GOT3 (cell line): ENCODE measurements at places on chromosomes 1 and 21.

GRCh38 chr1:222394224-222394623 lies 153.7 kb downstream of the HHIPL2 start:
- DNase-seq = no peak

DNA sequence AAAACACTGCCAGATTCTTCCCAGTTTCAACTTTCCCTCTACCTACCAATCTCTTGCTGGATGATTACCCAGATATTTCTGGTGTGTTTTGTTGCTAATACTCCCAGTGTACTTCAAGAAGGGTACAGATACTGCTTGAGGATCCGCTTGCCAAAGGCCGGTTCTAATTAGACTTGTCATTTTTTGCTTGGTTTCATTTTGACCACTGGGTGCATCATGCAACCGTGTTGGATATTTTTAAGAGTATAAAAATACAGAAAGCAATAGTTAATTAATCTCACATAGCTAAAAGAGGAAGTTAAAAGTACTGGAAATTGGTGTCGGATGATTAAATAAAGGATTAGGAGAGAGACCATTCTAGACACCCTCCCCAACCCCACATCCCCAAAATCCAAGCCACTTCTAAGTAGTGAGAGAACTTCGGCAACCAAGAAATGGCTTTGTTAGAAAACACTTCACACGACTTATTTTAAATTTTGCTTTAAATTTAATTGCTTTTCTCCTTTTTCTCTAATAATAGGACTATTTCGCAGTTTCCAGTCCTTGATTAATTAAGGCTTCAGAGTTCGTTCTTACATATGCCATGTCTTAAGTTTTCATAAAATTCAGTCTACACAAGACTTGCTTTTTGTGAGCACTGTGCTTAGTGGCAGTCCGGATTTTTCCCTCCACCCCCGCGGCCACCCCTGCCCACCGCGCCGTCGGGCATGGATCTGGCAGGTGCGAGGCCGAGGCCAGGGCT lies 2.5 kb upstream of the CDKN2C start:
- no peak for DNase-seq

GRCh38 chr1:59574085-59574484 lies 240.7 kb upstream of the HOOK1 start:
- no peak for DNase-seq

DNA sequence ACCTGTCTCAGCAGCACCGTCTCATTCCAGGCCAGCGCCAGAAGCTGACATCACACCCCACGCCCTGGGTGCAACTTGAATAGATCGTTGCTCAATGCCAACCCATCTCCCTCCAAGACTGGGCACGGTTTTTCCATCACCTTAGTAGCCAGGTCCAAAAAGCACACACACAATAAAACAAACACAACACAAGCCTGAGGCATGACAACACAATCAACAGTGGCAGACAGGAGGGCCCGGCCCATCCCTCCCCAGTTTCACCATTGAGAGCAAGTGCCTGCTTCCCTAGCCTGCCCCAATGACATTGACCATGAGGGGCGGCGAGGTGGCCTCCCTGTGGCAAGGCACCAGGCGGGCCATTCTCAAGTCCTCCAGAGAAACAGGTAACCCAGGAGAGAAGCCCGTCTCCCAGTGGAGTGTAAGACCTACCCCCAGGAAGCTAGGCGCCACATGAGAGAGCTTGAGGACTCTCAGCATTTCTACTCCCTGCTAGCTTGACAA lies 2.7 kb downstream of the IFFO2 start:
- no peak for DNase-seq

- no peak for DNase-seq
These were observed 506 bp downstream of the SSX2IP start for GRCh38 chr1:84689514-84690396.

DNA sequence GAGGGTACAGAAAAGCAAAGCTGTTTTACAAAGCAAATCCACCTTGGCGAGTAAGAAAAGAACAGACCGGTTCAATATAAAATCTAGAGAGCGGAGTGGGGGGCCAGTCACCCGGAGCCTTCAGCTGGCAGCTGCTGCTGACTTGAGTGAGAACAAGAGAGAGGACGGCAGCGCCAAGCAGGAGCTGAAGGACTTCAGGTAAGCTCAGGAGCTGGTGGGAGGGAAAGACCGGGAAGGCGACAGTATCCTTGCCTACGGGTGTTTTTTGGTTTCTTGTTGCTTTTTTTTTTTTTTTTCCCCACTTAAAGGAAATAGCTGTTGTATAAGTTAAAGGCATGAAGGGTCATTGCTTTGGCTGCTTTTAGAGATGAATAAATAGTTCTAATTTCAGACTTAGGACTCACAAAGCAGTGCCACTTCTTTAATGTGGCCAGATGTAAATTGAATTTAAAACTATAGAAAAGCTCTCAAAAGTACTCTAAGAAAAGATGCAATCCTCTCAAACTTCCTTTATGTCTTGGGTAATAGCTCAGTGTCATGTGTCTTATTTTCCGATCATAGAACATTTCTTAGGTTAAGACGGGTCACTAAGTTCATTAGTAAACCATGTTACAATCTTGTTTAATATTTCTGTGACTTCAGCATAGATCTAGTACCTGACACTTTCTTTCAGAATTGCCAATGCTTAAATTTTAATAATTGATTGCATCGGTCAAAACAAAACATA lies 82.8 kb downstream of the PRDM2 start:
- DNase-seq = no peak

DNA sequence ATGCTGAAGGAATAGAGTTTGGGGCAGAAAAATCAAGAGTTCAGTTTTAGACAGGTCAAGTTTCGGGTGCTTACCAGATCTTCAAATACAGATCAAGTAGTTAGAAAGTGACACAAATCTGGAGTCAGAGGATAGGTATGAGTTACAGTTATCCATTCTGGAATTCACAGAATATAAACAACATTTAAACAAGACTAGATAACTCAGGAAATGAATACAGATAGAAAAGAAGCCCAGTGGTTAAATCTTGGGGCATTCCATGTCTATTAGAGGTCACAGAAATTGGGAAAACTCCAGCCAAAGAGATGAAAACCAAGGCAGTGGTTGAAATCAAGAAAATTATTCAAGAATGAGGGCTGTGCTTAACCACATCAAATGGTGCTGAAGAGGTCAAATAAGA lies 187.0 kb upstream of the HP1BP3 start:
- no peak for DNase-seq

- DNase-seq = no peak
These were observed 10.1 kb downstream of the VANGL2 start for GRCh38 chr1:160410406-160411005.

DNA sequence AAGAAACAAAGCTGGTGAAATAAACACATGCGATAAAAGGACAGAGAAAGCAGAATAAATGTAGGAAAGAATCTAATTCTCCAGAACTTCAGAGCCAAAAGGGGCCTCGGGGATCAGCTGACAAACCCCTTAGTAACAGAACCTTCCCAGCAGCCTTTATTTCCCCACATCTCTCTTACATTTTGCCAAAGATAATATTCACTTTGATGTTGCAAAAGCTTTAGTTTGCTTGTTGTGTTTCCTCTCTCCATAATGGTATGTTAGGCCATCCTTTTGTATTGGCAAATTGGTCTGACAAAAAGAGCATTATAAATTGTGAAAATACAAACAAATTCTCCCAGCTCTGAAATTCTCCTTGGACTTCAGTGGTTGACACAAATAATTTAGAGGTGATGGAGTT lies 54.9 kb downstream of the OPTC start:
- no peak for DNase-seq

GRCh38 chr1:243923292-243924171 lies 73.5 kb upstream of the AKT3 start:
- no peak for DNase-seq

GRCh38 chr1:32232558-32233304 lies 10.5 kb downstream of the EIF3I start:
- DNase-seq = no peak

DNA sequence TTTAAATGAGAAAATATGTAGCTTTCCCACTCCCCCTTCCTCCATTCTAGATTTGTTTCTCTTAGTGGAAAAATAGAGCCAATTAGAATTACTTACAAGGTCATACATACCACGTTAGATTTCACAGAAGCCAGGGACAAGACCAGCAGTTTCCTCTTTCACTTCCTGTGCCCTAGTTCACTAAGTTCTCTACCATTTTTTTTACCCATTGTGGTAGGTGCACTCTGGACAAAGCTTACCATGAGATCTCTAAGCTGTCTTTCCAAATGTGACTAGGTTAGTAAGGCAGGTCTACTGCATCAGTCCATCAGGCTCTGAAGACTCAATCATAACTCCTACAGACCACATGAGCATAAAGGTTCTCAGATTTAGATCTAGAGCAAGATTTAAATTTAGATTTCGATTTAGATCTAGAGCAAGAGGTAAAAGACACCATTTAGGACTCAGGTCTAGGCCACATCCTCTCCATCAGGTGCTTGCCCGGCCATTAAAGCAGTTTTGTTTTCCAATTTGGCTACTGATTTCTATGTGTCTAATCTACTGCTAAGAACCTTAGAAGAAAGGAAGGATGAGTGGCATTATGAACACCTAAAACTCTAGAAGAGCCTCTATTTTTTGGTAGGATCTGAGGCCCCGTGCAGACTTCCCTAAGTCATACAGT lies 235.3 kb downstream of the FAF1 start:
- no peak for DNase-seq

- no peak for DNase-seq
These were observed 149.8 kb downstream of the ETS2 start for GRCh38 chr21:38955495-38955894.

DNA sequence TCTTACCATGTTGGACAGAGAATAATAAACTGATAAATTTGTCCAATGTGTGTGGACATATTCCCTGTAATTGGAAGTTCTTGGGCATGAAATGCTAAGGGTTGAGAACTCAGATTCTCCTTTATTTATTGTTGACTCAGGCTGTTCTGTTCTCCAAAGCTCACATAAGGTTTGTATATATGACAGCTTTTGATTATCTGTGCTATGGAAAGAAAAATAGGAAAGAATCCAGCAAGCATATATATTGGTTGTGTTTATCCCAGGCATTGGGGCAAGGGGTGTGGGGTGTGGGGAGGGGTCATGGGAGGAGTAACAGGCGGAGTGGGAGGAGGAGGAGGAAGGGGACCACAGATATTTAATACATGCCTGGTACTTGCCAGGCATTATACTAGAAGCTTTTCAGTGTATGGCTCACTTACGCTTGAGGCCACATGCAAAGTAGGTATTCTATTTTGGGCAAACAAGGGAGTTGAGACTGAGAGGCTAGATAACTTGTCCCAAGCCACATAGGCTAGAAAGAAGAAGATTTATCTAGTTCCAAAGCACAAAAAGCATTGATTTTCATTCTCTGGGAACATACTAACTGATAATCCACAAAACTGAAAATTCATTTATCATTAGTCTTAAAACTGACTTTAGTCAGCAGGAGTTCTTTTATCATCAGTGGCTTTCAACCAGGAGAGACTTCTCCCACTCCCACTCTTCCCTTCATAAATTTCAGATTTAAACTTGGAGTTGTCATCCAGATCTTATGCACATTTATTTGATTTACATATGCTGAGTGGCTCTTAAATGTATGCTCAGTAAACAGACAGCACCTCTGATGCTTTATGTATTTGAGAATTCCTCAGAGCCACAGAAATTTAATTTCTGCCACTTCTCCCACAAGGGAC lies 27.2 kb downstream of the NGF start:
- no peak for DNase-seq

- no peak for DNase-seq
These were observed 3.1 kb downstream of the ETV3 start for GRCh38 chr1:157135070-157135469.

GRCh38 chr1:159737238-159737916 lies 23.0 kb upstream of the CRP start:
- DNase-seq = no peak

- DNase-seq = no peak
These were observed 425.0 kb upstream of the VAMP3 start for GRCh38 chr1:7346070-7346596.

DNA sequence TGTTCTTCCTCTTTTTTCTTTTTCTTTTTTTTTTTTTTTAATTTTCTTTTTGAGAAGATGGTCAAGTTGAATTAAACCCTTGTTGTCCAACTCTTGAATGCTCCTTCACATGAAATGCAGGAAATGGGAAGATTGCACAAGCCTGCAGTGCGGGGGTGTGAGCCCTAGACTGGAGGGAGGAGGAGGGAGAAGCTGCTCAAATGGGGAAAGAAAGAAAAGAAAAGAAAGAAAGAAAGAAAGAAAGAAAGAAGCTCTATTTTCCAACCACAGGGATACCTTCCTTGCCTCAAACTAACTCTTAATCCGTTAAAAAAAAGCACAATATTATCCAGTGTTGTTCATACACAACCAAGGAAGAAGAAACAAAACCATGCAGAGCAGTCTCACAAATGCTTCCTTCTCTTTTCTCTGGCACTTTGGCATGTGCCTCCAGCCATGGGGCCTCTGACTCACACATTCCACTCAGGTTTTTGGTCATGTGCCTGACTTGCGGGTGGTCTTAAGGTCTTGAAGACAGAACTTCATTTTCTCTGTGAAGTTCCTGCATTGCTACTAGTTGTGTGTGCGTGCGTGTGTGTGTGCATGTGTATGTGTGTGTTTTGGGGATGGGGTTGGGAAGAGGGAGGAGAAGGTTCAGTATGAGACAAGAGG lies 276.1 kb downstream of the RPS6KC1 start:
- DNase-seq = no peak

DNA sequence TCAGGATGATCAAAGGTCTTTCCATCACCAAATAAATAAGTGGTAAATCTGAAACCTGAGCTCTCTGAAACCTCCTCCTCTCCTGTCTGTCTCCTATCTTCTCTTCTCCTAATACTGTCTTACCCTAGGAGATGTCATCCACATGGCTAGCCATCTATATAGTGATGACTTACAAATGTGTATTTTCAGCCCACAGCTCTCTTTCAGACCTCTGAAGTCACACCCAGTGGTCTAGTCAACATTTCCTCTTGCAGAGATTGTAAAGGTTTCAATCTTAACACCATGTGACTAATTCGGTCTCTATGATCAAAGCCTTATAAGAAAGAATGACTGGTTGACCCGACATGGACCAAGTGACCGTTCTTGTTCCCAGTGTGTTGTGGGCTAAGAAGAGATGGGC lies 63.1 kb upstream of the DPT start:
- DNase-seq = no peak

DNA sequence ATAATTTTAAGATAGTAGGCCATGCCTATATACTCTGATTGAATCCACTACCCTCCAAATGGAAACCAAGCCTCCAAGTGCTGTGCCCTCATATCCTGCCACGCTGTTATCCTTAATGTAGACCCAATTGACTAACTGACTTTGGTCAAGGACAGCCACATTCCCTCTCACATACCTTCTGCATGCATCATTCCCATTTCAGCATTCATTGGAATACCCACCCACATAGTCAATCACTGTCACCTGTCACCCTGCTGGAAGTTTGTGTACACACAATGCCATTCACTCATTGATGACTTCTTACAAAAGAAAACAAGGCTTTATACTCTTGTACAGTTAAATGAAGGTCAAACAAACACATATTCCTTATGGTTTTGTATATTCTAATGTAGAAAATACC lies 221.1 kb upstream of the PBX1 start:
- no peak for DNase-seq

GRCh38 chr1:232704256-232704655 lies 74.3 kb upstream of the SIPA1L2 start:
- no peak for DNase-seq

GRCh38 chr1:248622570-248623001 lies 12.3 kb downstream of the OR2T11 start:
- DNase-seq = no peak
